ENCODE measurements at places on chromosomes 7 and 10. TPM values are rescaled to one million over a fixed set of nuclear protein-coding genes. Genes with fewer than 3 reads are reported as not detected.

The ZDHHC16 gene
- 21.4 TPM for total RNA-seq

The MLLT10 gene
- total RNA-seq = 64.2 TPM

The VSTM4 gene
- 4.5 TPM for total RNA-seq

The GDF2 gene
- 0.27 TPM for total RNA-seq

The TLL2 gene
- not detected for total RNA-seq

The LIPM gene
- total RNA-seq = not detected

The INPP5F gene
- total RNA-seq = 5.4 TPM

GRCh38 chr10:122181041-122181732 lies 89.9 kb upstream of the BTBD16 start:
- no peaks in the 10 kb centered on the region for H3K27me3 ChIP-seq
- H3K4me1 ChIP-seq = no peaks in the 10 kb centered on the region
- H3K27ac ChIP-seq = no peak overlapping the region
- H3K4me3 ChIP-seq = no peak overlapping the region

GRCh38 chr10:128881086-128881485 lies 586.0 kb upstream of the MGMT start:
- no peak overlapping the region for H3K4me3 ChIP-seq
- no peak overlapping the region for H3K27ac ChIP-seq
- H3K4me1 ChIP-seq = no peaks in the 10 kb centered on the region

DNA sequence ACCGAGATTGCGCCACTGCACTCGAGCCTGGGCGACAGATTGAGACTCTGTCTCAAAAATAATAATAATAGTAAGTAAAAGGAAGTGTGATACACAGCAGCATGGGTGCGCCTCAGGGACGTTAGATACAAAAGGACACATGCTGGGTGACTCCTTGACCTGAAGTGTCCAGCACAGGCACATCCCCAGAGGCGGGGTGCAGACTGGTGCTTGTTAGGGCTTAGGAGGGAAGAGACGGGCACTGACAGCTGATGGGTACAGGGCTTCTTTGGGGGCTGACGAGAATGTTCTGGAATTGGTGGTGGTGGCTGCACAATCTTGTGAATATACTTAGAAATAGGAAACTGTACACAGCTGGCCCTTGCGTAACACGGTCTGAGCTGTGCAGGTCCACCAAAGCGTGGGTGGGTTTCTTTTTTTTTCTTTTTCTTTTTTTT lies 61.8 kb upstream of the DNAJB6 start:
- no peak overlapping the region for H3K4me3 ChIP-seq
- peak; percentile 16 for DNase-seq
- H3K4me1 ChIP-seq = peaks cover 37% of the 10 kb centered on the region
- peaks cover 5% of the 10 kb centered on the region for H3K27me3 ChIP-seq

DNA sequence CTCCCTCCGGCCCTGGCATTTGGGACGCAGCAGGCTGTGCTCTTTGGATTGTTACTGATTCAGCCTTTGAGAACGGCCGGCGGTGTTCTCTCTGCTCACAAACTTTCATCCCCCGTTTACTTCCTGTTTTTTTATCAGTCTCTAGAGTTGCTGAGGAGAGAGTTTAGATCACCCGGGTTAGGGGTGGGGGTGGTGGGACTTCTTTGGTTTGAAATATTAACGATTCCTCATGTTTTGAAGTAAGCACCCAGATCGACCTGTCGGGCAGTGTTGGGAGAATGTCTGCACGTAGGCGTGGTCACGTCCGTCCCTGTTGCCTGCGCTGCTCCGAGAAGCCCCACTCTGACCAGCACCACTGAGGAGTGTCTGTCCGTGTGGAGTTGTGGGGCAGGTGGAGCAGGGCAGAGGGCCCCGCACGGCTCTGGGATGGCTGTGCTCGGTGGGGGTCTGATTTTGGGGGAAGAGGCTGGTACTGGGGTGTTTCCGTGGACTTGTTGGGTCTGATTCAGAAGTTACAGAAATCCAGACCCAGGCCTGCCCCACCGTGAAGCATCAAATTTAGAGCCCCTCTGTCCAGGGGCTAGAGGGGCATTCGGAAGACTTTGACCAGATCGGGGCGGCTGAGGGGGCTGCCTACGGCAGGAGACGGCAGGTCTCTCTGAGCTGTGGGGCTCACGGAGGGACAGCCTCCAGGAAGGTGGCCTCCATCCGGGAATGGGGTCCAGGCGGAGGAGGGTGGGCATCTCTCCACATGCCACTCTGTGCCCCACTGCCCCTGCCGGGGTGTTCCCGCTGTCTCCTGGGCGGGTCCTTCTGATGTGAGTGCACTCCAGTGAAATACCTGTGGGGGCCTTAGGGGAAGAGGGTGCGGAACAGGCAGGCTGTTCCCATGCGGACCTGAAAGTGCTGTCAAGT lies 7.4 kb downstream of the INPP5A start:
- no peak overlapping the region for H3K4me3 ChIP-seq
- DNase-seq = no peak
- H3K27me3 ChIP-seq = no peaks in the 10 kb centered on the region
- H3K36me3 ChIP-seq = no peaks in the 10 kb centered on the region
- no peak overlapping the region for H3K27ac ChIP-seq

DNA sequence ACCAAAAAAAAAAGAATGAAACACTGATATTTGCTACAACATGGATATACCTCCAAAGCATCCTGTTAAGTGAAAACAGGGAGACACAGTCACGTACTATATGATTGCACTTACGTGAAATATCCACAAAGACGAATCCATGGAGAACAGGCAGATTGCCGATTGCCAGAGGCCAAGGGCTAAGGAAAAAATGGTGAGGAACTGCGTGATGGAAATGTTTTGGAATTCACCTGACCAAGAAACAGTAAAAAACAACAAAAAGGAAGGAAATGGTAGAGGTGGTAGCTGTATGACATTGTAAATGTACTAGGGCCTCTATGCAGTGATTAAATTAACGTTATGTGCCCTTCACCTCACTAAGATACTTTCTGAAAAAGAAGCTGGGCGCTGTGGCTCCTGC lies 44.1 kb upstream of the GTF2IRD1 start:
- no peaks in the 10 kb centered on the region for H3K27me3 ChIP-seq
- H3K36me3 ChIP-seq = no peaks in the 10 kb centered on the region
- peaks cover 8% of the 10 kb centered on the region for H3K4me1 ChIP-seq
- no peak overlapping the region for H3K4me3 ChIP-seq
- no peak overlapping the region for H3K27ac ChIP-seq
- no peak for DNase-seq

- no peak overlapping the region for H3K27ac ChIP-seq
- DNase-seq = no peak
- no peaks in the 10 kb centered on the region for H3K4me1 ChIP-seq
- H3K27me3 ChIP-seq = no peaks in the 10 kb centered on the region
Measured at GRCh38 chr10:865924-866576, 65.5 kb downstream of the LARP4B start.

GRCh38 chr7:115009736-115010440 lies 88.0 kb downstream of the MDFIC start:
- DNase-seq = no peak
- H3K27me3 ChIP-seq = no peaks in the 10 kb centered on the region
- no peaks in the 10 kb centered on the region for H3K36me3 ChIP-seq
- H3K4me3 ChIP-seq = no peak overlapping the region
- no peaks in the 10 kb centered on the region for H3K4me1 ChIP-seq

DNA sequence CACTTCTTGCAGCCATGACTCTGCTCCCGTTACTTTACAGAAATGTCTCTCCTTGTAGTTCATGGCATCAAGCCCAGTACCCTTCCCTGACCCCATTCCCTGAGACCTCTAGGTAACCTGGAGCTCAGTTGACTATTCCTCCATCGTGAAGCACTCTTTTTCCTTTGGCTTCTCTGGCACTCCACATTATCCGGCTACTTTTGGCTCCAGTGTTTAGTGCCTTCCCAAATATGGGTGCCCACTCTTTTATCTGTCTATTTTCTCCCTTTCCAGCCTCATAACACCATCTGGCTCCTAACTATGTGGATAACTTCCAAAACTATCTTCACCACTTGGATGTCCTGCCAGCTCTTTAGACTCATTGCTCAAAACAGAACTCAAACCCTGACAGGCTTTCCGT lies 744.7 kb upstream of the GALNT17 start:
- H3K4me3 ChIP-seq = no peak overlapping the region
- DNase-seq = no peak
- H3K36me3 ChIP-seq = no peaks in the 10 kb centered on the region
- H3K4me1 ChIP-seq = no peaks in the 10 kb centered on the region

DNA sequence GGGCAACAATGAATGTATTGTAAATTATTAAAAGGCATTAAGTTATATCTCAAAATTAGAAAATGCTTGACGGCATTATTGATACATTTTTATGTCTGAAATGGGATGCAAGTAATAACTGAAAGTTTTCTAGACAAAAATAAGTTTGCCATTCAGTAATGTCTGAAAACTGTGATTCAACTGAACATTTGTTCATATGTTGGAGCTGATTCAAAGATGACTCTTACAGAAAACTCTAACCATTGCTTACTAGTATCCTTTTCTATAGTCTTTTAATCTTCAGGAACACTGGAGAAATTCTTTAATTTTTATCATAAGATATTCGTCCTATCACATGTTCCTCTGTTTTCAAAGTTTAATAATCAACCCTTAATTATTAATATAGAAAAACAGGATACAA lies 71.1 kb upstream of the TFEC start:
- H3K27me3 ChIP-seq = no peaks in the 10 kb centered on the region
- no peak overlapping the region for H3K4me3 ChIP-seq
- H3K4me1 ChIP-seq = no peaks in the 10 kb centered on the region
- no peak for DNase-seq
- H3K36me3 ChIP-seq = no peaks in the 10 kb centered on the region

DNA sequence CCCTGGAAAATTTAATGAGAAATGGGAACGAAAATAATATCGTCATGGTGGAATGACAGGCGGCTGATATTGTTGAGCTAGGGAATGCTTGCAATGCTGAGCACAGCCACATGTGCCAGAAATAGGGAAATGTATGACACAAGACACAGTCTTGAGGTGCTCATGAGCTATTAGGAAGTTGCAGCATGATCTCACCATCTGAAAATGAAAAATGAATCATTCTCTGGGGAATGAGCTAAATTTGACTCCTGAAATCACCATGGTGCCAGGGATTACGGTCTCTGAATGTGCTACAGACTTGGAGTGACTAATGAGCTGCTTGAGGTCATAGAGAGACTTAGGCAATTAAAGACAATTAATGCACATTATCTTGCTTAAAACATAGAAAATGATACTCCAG lies 845.0 kb downstream of the CNTNAP2 start:
- no peaks in the 10 kb centered on the region for H3K36me3 ChIP-seq
- H3K4me3 ChIP-seq = no peak overlapping the region
- no peaks in the 10 kb centered on the region for H3K27me3 ChIP-seq
- H3K4me1 ChIP-seq = no peaks in the 10 kb centered on the region

DNA sequence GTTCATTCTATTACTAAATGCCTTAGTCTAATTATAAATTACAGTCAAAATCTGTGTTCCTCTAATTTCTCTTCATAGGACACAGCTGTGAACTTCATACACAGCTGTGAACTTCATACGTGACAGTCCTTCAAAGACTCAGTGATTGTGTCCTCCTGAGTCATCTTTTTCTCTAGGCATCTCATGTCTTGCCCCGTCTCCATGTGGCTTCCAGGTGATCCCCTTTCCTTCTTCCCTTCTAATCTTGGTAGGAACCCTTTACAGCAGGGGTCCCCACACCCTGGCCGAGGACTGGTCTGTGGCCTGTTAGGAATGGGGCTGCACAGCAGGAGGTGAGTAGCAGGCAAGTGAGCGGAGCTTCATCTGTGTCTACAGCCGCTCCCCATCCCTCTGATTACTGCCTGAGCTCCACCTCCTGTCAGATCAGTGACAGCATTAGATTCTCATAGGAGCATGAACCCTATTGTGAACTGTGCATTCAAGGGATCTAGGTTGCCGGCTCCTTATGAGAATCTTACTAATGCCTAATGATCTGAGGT lies 14.0 kb upstream of the EIF5AL1 start:
- DNase-seq = no peak
- H3K27ac ChIP-seq = no peak overlapping the region
- H3K4me3 ChIP-seq = no peak overlapping the region
- H3K4me1 ChIP-seq = no peaks in the 10 kb centered on the region
- H3K27me3 ChIP-seq = peaks cover 30% of the 10 kb centered on the region
- no peaks in the 10 kb centered on the region for H3K36me3 ChIP-seq

DNA sequence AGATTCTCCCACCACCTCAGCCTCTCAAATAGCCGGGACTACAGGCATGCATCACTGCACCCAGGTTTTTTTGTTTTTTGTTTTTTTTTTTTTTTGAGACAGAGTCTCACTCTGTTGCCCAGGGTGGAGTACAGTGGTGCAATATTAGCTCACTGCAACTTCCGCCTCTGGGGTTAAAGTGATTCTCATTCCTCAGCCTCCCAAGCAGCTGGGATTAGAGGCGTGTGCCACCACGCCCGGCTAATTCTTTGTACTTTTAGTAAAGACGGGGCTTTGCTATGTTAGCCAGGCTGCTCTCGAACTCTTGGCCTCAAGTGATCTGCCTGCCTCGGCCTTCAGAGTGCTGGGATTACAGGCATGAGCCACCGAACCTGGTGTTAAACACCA lies 107.5 kb upstream of the KIF5B start:
- H3K36me3 ChIP-seq = no peaks in the 10 kb centered on the region
- no peak for DNase-seq
- H3K4me1 ChIP-seq = no peaks in the 10 kb centered on the region
- no peak overlapping the region for H3K4me3 ChIP-seq
- H3K27me3 ChIP-seq = peaks cover 31% of the 10 kb centered on the region

DNA sequence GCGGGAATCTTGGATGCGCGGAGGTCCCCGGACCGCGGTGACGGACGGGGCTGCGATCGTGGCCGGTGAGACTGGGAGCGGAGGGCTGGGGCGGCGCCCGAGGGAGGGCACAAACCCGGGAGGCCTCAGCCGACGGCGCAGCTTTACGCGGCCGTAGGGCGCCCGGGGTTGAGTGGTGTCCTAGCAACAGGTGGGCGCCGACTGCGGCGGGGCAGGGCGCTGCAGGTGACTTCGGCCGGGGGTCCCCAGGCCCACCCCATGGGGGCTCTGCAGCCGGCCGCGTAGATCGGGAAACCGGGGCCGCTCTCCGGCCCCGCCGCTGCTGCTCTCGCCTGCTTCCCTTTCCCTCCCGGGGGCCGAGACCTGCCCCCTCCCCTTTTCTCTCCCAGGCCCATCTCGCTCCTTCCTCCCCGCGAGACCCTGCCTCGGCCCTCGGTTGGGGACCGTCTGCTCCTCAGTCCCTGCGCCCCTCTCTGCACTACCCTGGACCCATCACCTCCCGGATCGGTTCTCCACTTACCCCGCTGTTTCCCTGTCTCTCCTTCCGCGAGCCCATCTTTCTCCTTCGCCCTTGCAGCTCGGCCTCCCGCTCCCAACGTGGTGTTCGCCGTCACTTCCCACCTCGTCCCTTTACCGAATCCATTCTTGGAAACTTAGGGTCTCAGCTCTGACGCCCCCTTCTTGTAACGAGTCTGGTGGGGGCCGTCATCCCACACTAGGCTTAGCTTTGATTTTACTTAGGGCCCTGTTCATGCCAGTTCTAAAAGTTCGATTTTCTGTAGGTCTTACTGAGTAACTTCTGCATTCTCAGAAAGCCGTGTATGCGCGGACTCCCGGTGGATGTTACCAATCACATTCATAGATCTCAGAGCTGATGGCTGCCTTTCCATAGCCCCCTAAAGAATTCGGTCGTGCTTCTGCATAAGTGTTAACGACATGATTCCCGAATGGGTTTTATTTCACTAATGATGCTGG lies 18.5 kb upstream of the ACBD5 start:
- H3K27ac ChIP-seq = no peak overlapping the region
- no peak for DNase-seq
- H3K4me3 ChIP-seq = no peak overlapping the region
- H3K27me3 ChIP-seq = peaks cover 5% of the 10 kb centered on the region
- no peaks in the 10 kb centered on the region for H3K36me3 ChIP-seq

- H3K36me3 ChIP-seq = no peaks in the 10 kb centered on the region
- peaks cover 63% of the 10 kb centered on the region for H3K27me3 ChIP-seq
- H3K27ac ChIP-seq = no peak overlapping the region
- H3K4me3 ChIP-seq = no peak overlapping the region
- no peak for DNase-seq
Measured at GRCh38 chr7:156158693-156159092, 346.4 kb upstream of the SHH start.
